EH (cell line): ENCODE measurements at places on chromosomes 4 and X.

DNA sequence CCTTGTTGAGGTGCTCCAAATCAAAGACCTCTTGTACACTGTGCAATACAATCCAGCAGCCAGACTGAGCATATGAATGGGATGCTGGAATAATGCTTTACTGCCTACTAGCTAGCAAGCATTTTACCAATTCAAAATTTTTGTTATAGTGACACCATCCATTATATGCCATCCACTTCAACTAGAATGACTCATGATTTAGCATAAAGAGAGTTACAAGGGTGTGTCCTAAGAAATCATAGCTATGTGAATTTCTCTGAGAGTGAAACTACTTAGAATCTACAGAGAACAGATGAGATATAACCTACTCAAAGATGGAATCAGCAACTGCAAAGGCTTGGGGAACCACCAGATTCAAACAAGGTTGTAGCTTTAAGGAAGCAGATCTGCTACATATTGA, 221.9 kb downstream of the LHFPL1 start:
- no peak for DNase-seq

GRCh38 chr4:58809366-58809765, 1699.2 kb upstream of the IGFBP7 start:
- DNase-seq, result no peak

DNA sequence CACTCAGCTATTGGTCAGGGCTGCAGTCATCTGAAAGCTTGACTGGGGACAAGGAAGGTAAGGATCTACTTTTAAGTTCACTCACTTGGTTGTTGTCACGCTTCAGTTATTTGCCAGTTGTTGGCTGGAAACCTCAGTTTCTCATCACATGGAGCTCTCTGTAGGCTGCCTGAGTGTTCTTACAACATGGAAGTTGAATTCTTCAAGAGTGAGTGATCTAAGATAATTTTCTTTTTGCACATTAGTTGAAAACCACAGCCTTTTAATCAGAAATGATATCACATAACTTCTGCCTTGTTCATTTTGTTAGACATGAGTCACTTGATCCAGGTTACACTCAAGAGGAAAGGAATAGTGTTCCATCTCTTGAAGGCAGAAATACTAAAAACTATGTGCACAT, 552.7 kb downstream of the RAPGEF2 start:
- DNase-seq, result no peak

DNA sequence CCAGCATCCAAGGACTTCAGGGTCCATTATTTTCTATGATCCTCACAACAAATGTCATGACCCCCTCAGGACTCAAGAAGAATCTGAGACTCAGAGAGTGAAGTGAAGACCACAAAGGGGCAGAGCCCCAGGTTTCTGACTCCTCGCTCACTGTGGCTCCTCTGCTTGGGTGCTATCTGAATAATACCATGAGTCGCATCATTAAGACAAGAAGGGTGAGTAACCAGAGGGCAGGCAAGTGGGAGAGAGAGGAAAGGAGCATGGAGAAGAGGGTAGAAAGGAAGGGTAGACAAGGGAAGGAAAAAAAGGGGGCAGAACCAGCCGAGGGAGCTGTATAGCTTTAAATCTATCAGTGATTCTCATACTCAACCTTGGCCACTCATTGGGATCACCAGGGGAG, 15.5 kb upstream of the HSD17B10 start:
- DNase-seq, result no peak

DNA sequence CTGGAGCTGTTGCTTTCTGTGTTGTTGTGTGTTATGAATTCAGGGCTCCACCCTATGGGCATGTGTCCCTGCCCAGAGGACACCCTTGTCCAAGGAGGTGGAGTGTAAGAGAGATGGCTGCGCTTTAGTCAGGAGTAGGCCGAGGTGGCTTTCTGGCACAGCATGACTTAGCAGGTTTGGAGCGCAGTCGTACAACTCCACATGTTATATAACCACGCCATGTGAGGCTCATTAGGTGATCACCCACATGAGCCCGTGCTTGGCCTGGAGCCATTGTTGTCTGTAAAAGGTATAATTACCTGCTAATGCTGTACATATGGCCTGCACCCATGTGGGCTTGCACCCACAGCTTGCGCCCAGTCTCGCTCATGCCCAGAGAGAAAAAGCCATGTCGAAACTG, 15.8 kb upstream of the ANAPC4 start:
- DNase-seq, result no peak

GRCh38 chrX:119455264-119455663, 13.0 kb upstream of the SLC25A5 start:
- DNase-seq, result peak; percentile 23

GRCh38 chr4:1321946-1322650, 24.9 kb upstream of the UVSSA start:
- no peak for DNase-seq

DNA sequence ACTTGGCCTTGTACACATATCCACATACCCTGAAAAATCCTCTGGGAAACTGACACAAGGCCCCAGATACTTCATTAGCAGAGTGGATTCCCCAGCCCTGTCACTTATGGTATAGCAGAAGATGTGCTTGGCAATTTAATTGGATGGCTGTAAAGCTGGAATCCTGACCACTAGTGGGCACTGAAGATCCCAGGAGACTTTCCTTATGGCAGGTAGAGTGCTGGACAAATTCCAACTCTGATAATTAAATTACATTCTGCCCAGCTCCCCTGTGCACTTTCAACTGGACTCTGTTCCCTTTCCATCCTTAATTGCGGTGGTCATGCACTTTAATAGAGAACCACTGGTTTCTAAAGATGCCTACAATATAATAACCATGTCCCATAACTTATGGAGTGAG, 119.8 kb downstream of the DCK start:
- DNase-seq, result no peak

- DNase-seq, result no peak
Observed at GRCh38 chr4:72587334-72587733, 18.3 kb upstream of the ADAMTS3 start.

- DNase-seq, result peak; percentile 95
Observed at GRCh38 chr4:38322714-38323113, 341.3 kb upstream of the KLF3 start.

- no peak for DNase-seq
Observed at GRCh38 chr4:108033348-108033747, 43.7 kb downstream of the HADH start.

GRCh38 chr4:102519925-102520324, 18.8 kb downstream of the NFKB1 start:
- DNase-seq, result no peak

DNA sequence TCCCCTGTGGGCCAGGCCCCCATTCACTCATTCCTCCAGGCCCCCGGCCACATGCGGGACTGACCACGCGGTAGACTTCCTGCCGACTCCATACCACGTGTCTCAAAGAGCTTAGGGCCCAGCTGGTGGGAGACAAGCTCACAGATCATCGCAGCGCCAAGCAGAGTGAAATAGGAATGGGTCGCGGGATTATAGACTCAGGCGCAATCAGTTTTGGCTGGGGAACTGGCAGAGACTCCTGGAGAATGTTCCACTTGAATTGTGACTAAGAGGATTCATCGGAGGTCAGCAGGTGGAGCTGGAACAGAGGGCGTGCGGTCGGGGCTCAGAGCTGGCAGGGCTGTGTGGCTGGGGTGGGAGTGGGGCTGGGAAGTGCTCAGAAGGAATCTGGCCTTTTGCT, 15.6 kb downstream of the ATP2B3 start:
- DNase-seq, result no peak

- DNase-seq, result no peak
Observed at GRCh38 chr4:2245057-2245786, 3.3 kb upstream of the HAUS3 start.

- no peak for DNase-seq
Observed at GRCh38 chr4:152159773-152160172, 376.1 kb downstream of the FBXW7 start.
